Lower leg skin (tissue), 4 donors: ENCODE measurements at places on chromosomes 5 and 9.

DNA sequence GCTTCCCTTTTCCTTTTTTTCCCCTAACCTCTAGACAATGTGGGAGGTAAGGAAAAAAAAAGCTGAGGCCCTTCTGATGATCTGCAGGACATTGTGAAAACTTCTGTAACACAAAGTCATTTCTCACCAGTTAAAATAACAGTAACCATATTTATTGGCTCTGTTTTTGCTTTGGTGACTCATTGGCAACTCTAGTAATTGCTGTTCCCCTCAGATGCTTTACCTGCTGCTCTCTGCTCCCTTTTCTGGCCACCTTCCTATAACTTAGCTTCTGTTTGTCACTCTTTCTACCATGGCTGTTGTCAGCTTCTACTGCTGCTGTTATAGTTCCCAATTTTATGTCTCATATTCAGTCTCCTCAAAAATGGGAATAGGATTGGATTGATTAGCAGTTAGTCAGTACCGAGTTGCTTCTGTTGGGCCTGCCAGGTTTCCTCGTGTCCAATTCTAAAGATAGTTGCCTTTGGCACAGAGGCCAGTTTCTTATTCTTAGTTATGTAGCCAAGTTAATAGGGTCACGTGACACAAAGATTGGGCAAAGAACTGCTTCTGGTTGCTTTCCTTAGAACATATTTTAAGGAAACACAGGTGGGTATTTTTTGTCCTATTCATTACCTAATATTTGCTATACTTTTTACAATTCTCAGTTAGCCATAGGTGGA, 16.8 kb downstream of the SCAMP1 start:
- DNase-seq, result no peak

DNA sequence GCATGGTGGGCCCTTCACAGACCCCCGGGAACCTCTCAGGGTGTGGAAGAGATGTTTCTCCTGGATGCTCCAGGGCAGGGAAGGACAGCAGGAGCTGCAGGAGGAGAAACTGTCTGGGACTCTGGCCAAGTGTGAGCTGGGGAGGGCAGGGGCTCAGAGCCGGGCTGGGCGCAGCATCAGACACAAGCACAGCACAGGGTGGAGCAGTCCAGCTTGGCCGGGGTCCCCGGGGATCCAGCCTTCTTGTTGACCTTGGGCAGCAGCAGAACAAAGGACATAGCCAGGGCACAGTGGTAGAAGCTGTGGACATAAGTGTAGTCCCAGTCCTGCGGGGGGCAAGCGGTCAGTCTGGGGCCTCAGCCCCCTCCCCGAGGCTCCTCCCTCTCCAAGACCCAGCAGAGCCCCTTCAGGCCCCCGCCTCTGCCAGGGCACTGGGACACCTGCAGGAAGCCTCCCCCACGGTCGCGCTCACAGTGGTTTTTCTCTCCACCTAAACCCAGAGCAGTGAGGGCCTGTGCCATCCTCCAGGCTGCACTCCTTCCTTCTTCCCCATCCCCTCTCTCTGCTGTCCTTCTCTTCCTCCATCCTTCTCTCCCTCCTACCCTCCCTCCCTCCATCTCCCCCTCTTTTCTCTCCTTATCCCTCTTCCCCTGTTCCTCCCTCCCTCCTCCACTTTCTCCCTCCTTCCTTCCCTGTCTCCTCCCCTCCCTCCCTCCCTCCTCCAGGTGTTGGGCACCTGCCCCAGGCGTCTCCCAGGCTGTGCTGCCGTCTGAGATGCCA, 10.1 kb downstream of the MYMK start:
- no peak for DNase-seq

GRCh38 chr5:100667161-100667630, 132.0 kb downstream of the FAM174A start:
- DNase-seq, result no peak

DNA sequence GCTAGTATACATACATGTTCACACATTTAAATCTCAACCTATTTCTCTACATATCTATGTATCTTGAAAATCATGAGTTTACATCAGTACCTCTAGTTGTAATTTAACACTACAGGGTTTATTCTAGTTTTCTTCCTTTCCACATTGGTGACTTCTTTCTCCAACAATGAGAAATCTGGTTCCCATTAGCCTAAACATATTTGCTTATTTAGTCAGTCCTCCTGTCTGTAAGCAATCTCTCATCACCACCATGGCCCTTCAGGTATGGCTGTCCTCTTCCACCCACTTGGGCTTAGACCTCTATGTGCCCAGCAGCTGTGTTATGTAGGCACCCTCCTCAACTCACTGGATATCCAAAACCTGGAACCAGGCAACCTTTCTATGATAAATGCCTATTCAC, 8.0 kb upstream of the SPATA31D1 start:
- no peak for DNase-seq

GRCh38 chr5:97559827-97560598, 377.0 kb upstream of the RIOK2 start:
- DNase-seq, result no peak

DNA sequence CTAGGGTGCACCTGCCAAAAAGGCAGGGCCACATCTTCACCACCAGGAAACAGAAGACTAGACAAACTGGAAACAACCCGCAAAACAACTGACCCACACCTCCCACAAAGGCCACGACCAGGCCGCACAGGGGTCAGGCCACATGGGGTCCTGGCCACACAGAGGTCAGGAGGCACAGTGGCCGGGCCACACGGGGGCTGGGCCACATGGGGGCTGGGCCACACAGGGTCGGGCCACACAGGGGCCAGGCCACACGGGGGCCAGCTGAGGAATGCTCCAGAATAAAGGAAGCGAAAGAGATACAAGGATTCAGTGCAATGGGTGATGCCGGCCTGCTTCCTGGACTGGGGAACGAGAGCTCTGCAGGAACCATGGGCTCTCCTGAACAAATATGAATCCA, 91.6 kb downstream of the OLFM1 start:
- no peak for DNase-seq
